CD8-positive, alpha-beta T cell (primary cell): ENCODE measurements at places on chromosomes 2 and 18.

- no peak for DNase-seq
These were observed 84.5 kb upstream of the GALNT5 start for GRCh38 chr2:157172866-157173578.

DNA sequence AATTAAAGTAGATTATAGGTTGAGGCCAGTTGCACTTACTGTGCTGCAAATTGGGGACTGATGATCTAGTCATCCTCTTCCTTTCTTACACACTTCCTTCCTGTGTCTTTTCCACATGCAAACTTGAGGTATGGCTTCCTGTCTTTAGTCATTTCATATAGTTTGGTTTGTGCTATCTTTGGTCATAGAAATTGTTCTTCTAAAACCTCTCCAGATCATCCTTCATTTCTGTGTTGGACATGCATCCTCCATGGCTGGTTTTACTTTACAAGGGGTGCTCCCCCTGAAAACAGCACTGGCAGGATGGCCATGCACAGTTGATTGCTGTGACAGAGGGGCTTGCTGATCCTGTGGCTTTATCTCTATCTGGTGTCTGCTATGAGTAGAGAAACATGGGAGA is 36.5 kb downstream of the MGAT5 start:
- no peak for DNase-seq

DNA sequence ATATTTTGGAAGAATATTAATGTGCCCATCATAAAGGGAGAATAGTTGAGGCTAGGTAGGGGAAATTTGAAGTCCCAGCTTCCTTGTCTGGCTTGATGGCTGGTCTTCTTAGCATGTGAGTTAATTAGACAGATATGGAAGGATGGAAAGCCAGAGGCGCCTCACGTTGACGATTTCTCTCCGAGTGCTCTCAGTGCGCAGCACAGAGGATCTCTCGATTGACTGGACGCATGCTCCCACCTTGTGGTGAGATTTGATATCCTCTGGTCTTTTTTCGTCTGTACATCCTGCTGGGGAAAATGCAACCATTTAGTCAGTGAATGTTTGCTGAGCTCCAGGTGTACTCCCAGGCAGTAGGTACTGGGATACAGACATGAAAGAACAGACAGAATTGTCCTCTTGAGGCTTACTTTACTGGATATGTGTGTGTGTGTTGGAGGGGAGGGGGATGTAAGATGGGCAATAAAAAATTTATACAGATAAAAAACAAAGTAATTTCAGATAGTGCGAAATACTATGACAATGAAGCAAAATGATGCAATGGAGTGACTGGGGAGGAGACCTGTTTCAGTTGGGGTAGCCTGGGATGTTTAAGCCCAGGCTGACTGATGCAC is 66.9 kb upstream of the ZNG1B start:
- peak; percentile 66 for DNase-seq

GRCh38 chr18:46310258-46310657 is 206.1 kb downstream of the HAUS1 start:
- no peak for DNase-seq

DNA sequence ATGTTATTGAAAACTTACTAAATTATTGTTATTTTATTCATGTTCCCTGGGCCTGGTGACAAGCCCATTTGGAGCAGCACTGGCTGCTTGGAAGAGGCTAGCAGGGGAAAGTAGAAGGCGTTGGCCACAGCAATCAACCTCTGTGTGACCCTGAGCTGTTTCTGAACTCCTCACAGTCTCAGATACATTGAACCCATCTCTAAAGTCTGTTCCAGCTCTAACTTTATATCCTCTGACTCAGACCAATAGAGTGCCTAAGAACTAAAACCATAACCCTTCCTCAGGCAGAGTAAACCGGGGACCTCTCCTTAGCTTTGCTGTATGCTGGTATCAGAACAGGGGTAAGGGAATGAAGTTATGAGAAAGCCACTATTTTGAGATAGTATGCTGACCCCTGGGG is 96.4 kb upstream of the NOL4 start:
- no peak for DNase-seq

- no peak for DNase-seq
These were observed 1224.8 kb upstream of the ZEB2 start for GRCh38 chr2:145744541-145745386.

DNA sequence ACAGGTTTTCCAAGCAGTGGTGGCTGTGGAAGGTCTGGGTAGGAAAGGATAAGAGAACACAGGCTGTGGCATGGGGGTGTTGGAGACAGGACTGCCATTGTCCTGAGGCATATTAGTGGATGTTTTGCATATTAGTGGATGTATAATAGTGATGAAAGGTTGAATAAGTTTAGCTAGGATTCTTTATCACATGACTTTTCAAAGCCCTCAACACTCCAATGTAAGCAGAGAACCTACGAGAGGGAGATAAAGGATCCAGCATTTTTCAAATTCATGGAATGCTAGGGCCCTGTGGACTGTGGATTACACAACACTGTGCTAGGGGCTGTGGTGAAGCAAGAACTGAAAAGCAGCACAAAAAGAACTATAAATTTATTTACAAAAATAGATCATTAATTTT is 63.2 kb downstream of the POLE4 start:
- DNase-seq, result no peak

- no peak for DNase-seq
These were observed 28.3 kb downstream of the TWSG1 start for GRCh38 chr18:9362869-9363268.

DNA sequence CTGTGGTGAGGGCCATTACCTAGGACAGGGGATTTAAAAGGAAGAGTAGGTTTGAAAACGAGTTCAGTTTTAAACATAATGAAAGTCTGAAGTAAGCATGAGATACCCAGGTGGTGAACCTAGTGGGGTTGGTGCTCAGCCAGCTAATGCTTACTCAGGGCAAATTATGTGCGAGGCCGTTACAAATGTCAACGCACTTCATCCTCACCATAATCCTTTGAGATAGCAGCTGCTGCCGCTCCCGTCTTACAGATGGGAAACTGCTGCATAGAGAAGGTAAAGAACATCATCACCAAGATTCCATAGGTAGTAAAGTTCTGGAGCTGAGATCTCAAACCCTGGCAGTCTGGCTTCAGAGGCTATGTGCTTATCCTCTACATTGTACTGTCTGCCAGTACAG is 209.0 kb downstream of the DYM start:
- no peak for DNase-seq

GRCh38 chr18:63683890-63684289 is 18.9 kb upstream of the SERPINB11 start:
- no peak for DNase-seq

DNA sequence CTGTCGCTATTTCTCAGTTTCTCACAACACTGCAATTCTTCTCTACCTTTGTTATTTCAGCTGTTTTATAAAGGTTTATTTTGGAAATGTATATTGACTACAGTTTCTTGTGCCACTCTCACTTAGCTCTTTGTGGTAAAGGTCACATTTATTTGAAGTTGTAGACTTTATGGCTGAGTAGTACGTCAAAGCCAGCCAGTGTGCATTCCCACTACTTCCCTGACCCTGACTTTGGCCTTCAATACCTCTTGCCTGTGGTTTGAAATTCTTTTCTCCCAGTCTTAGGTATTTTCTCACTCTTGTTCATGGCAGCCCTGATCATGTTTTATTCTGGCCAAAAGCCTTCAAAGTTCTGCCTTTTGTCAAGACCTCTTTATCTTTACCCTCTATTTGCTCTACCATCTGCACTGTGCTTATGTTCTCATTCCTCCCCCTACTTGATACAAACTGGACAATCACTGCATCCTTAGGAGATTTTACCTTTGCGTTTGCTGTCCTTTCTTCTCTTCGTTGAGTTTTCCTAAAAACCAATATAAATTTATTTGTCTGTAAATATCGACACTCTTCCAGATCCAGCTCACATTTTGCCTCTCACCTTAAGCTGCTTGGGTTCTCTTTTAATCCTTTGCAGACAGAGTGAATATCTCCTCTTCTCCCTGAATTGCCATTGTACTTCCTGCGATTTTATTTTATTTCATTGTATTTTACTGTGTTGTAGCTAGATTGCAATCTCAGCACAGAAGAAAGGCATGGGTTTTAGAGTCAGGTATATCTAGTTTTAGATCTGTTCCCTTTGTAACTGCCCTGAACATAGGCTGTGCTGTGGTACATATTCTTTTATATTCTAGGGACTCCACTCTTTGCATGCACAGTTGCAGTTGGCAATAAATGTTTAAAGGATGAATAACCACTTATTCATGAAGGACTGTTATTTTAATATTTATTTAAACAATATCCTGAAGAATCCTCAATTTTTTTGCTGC is 31.2 kb downstream of the GULP1 start:
- DNase-seq, result no peak

DNA sequence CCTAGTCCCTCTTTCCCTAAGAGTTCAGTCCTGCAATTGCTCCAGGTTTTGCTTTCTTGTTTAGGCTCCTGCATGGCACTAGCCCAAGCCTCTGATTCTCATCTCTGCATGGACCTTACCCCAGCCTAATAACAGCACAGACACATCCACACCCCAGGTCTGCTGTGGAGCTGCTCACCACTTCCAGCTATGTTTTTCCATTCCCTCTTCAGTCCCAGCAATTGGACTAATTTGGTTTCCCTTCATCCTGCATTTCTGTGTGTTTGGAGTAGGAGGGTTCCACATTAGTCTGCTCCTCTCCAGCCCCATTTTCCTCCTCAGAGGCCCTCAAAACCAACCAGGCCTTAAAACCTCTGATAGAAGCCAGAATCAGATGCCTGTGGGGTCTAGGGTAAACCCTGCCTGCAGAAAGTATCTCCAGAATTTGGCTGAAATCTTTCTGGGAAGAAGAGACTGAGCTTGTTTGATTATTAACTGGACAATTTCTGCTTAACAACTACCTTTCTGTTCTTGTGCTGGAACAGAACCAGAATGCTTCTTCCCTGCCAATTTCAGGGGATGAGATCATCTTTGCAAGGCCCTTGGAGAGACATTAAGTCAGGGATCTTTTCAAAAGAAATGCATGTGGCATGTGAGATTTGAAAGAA is 95.9 kb downstream of the GFPT1 start:
- no peak for DNase-seq

GRCh38 chr2:79947751-79948150 is 356.8 kb downstream of the LRRTM1 start:
- no peak for DNase-seq

GRCh38 chr2:190999058-190999457 is 14.9 kb downstream of the STAT1 start:
- DNase-seq, result no peak
